A549 treated with RU486 at 1 μM for 4 hours (cell line): ENCODE measurements at places on chromosomes 12 and 14. TPM values are rescaled to one million over a fixed set of nuclear protein-coding genes. Genes with fewer than 3 reads are reported as not detected.

PIANP gene
- 0.51 to 1.1 TPM (median 0.81 TPM) in 5 replicates for total RNA-seq

CHST11 gene
- 25.1 to 40.1 TPM (median 33.7 TPM) in 5 replicates for total RNA-seq

BEGAIN gene
- total RNA-seq, result 6.6 to 13.7 TPM (median 9.0 TPM) in 5 replicates

GRIP1 gene
- total RNA-seq, result 3.0 to 7.8 TPM (median 4.3 TPM) in 5 replicates

NFATC4 gene
- 0.29 to 0.67 TPM (median 0.47 TPM) in 4 of 5 replicates, not detected in the other for total RNA-seq

FOXA1 gene
- 6.8 to 12.4 TPM (median 10.6 TPM) in 5 replicates for total RNA-seq
